CD4-positive, alpha-beta T cell treated with Interleukin-15 for 4 hours (primary cell): ENCODE measurements at places on chromosomes 4 and X.

DNA sequence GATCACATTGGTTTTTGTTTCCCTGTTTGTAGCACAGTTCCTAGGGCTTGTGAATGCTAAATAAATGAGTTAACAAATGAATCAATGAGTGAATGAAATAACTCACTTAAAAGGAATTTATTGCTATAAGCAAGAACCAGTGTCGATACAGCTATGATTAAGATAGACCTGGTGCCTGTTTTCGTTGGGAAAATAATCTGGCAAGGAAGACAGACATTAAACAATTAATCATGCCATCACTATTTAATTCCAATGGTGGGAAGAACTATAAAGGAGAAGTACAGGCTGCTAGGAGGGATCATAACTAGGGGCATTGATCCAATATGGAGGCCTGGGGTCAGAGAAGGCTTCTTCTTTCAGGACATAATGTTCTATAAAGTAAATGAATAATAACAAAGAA is 4.5 kb upstream of the CBR4 start:
- no peak for DNase-seq

GRCh38 chrX:129540068-129540653 is at the start of gene OCRL:
TSS of gene OCRL (plus strand) at chrX:129540259. CDS start at chrX:129540440, 181 bp downstream.
- peak; percentile 43 for DNase-seq

- no peak for DNase-seq
Measured at GRCh38 chrX:16739574-16739973, 20.2 kb downstream of the SYAP1 start.

DNA sequence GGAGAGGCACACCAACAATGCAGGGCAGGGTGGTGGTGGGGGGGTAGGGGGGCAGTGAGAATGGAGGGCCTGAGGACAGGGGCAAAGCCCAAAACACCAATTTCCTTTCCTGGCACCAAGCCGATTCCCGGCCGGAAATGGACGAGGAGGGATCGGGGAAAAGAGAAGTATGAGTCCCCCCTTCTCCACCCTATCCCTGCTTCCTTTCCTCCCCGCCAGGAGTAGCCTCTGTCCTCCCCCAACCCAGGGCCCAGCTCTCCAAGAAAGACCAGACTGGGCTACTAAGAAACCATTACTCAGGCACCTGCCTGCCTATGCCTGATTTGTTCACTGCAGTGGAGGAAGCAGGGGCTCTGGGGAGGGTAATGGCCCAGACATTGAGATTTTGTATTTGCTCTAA is 402 bp downstream of the CCDC120 start:
- no peak for DNase-seq

GRCh38 chr4:16636304-16636703 is 262.1 kb downstream of the LDB2 start:
- DNase-seq = no peak

DNA sequence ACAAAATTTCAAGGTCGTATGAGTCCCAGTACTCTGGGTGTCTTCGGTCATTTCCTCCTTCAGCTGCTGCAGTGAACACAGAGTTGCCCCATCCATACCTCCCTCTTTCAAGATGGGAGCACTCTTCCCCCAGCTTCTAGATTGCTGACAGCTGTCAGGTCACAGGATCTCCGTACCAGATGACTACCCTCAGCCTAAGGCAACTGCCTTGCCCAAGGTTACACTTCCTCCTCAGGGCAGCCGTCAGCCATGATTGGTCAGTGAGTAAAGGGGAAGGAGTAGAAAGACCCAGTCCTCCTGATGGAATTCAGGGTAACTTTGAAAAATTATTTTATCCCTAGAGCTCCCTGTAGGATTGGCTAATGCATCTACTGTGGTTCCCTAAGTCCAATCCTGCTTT is 81.6 kb downstream of the NAF1 start:
- DNase-seq = no peak

DNA sequence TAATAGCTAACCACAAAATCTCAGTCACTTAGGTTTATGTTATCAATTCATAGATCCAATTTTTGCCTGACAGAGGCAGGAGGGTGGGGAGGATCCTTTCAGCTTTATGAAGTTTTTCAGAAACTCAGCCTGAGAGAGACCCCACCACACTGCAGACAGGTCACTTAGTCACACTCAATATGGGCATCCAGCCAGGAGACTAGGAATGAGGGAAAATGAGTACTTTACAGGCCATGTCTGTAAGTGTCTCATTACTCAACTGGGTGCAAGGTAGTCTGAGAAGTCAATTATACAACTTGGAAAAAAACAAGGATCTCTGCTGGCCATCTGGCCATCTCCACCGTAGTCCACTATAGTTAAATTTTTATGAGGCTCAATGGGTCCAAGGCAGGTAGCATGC is 365.9 kb downstream of the INPP4B start:
- DNase-seq = no peak

GRCh38 chr4:111773858-111774257 is 371.4 kb upstream of the FAM241A start:
- no peak for DNase-seq

GRCh38 chr4:152266831-152267480 is 268.9 kb downstream of the FBXW7 start:
- no peak for DNase-seq

DNA sequence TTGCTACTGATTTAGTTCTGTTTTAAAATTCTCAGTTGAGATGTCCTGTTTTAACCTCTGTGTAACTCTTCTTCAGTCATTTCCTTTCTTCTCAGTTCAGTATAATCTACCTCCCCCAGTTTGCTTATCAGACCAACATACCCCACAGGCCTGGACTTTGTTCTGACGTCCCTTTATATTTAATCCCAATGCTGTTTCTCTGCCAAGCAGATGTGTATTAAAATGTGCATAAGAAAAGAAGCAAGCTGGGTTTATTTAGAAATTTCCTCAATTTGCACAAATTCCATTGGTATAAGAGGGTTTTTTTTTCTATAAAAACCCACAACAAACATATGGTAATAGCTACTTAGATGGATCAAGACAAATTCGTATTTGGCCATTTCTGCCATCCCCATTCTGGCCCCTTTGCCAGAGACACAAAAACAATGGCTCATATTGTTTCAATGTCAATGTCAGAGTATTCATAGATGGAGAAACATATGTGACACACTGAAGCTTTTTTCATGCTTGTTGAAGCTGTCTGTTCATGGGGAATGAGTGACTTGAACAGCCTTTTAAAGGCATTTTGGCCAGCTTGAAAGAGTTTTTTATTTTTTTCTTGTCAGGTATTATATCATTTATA is 24.5 kb downstream of the HCCS start:
- no peak for DNase-seq

DNA sequence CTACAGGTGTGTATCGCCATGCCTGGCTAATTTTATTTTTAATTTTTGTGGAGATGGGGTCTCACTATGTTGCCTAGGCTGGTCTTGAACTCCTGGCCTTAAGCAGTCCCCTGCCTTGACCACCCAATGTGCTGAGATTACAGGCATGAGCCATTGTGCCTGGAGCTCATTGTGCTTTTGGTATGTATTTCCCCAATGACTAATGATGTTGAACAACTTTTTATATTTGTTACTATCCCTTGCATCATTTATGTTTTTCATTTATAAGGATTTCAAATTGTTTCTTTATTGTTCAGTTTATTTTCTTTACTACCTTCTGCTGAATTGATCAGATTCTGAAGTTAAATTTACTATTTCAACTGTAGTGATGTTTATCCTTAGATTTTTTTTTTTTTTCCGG is 199.7 kb downstream of the CEP135 start:
- no peak for DNase-seq

DNA sequence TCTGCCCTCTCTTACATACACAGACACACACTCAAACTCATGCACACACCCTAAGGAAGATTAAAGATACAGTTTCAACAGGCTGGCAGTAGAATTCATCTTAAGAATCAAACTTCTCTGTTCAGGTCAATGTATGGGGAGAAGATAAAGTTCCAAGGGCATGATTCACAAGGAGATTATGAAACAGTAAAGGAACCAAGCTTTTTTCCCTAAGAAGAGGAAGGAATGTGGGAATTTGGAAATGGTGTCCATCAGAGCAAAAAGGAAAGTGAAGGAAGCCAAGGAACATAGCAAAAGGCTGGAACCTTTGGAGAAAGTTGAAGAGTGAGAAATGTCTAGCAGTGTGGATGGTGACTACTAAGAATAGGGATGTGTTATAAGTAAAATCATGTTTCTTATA is 191.0 kb upstream of the NPY2R start:
- DNase-seq = no peak

GRCh38 chr4:186400676-186401075 is 134.7 kb downstream of the F11 start:
- DNase-seq = no peak

GRCh38 chrX:107563824-107564223 is 64.5 kb upstream of the PRPS1 start:
- no peak for DNase-seq

GRCh38 chrX:42399632-42400024 is 378.3 kb downstream of the PPP1R2C start:
- DNase-seq = peak; percentile 0

- peak; percentile 52 for DNase-seq
Measured at GRCh38 chrX:136909706-136910564, 29.4 kb upstream of the RBMX start.

DNA sequence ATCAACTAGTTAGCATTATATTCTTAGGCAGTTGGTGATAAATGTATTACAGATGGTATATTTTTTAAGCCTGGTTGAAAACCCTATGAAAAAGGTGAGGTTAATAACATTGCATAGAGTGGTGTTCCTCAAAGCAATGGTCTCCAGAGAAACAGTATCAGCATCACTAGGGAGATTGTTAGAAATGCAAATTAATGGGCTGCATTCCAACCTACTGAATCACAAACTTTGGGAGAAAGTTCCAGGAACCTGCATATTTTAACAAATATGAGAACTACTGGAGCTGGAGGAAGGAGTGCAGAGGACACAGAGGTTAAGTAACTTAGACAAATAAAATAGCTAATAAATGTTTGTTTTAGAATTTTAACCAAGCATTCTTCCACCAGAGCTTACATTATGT is 166.9 kb upstream of the PCDH10 start:
- no peak for DNase-seq

GRCh38 chrX:105299286-105299685 is 78.8 kb upstream of the TEX13A start:
- no peak for DNase-seq

GRCh38 chr4:140185412-140186081 is 31.6 kb upstream of the MAML3 start:
- no peak for DNase-seq

DNA sequence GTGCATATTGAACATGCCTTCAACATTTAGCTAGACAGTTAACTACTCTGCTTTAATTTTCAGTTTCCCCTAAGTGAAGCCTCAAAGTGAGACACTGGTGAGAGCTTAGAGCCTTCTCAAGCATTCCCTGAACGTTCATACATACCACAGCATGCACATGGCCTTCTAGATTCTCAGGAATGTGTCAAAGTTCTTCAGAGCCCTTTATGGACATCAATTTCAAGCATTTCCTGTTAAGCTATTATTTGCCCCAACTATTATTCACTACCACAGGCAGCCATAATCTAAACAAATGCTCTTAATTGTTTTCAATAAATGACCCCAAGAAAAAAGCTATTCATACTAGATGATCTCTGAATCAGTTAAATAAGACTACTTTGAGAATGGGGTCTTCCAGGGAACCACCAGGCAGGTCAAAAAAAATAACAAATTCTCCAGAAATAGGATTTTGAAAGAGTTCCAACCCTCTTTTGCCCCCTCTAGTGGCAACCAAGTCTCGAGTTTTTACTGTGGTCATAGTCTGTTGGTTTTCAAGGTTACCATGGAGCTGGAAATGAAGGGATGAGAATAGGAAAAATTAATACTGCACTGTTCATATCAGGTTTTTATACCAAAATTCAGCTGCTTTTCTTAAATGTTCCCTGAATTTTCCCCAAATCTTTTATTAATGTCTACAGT is 235.4 kb downstream of the RAB28 start:
- DNase-seq = no peak

GRCh38 chr4:88797725-88798124 is 100.1 kb upstream of the NAP1L5 start:
- no peak for DNase-seq

DNA sequence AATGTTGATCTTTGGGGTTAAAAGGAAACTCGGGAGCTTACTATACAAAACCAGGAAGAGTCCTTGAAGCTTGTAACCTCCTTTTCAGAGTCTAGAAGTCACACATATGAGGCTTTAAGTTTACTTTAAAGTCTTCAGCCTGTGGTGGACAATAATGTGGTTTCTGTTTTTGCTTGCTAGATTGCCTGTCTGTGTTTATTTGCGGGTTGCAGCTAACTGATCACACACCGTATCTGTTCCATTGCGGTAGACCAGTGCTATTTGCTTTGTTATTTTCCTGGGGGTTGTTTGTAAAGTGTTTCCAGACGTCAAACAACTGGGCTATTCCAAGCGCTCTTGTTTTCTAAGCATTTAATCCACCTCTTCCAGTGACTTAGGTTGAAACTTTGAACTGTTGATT is 143.0 kb upstream of the GYPA start:
- DNase-seq = no peak

- DNase-seq = no peak
Measured at GRCh38 chr4:189255636-189256035, 685.0 kb upstream of the FRG1 start.

DNA sequence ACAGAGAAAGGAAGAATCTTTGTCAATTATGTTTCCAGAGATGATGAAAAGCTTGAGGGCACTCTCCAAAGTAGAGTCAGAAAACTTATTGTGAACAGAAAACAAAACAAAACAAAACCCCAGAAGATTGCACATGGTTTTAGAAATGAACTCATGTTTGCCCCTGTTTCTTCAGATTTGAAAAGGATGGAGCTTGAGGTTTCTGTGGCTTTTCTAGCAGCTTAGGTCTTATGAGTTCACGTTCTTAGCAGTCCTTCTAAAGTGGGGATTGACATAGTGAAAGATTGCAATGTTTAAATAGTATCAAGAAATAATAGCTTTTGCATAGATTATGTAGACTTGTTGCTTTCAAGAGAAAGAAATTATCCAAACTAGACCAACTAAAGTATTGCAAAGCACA is 421.8 kb downstream of the GBA3 start:
- no peak for DNase-seq

DNA sequence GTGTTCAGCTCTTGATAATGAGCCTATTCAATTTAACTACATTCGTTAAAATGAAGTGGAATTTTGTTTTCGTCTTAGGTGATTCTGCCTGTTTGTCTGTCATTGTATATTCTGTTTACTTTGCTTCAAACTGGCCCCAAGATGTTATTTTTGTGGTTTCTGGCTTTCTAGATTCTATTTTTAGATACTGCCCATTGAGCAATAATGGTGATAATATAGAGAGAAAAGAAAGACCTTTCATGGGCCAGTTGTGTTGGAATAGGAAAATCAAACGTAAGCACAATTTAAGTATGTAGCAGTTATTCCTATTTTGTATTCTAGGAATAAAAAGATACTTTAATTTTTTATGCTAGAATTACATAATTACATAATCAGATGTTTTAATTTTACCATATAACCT is 4.0 kb downstream of the CDKN2AIP start:
- DNase-seq = no peak

DNA sequence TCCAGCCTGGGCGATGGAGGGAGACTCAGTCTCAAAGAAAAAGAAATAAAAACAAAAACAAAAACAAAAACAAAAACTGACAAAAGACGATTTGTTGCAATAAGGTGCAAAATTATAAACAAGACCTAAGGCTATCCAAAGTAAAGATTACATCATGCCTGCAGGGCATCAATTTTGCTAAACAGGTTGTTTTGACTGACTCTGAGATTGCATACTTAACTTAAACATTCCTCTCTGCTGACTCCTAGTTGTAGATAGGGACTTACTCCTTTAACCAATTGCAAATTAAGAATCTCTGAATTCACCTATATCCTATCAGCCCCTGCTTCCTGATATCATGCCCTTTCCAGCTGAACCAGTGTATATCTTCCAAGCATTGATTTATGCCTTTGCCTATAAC is 2687.3 kb downstream of the PCDH7 start:
- DNase-seq = no peak
